Activated CD4-positive, alpha-beta T cell treated with anti-CD3 and anti-CD28 coated beads, Interleukin-2, amount 50 U/mL, for 48 hours (primary cell): ENCODE measurements at places on chromosomes 13 and 19.

DNA sequence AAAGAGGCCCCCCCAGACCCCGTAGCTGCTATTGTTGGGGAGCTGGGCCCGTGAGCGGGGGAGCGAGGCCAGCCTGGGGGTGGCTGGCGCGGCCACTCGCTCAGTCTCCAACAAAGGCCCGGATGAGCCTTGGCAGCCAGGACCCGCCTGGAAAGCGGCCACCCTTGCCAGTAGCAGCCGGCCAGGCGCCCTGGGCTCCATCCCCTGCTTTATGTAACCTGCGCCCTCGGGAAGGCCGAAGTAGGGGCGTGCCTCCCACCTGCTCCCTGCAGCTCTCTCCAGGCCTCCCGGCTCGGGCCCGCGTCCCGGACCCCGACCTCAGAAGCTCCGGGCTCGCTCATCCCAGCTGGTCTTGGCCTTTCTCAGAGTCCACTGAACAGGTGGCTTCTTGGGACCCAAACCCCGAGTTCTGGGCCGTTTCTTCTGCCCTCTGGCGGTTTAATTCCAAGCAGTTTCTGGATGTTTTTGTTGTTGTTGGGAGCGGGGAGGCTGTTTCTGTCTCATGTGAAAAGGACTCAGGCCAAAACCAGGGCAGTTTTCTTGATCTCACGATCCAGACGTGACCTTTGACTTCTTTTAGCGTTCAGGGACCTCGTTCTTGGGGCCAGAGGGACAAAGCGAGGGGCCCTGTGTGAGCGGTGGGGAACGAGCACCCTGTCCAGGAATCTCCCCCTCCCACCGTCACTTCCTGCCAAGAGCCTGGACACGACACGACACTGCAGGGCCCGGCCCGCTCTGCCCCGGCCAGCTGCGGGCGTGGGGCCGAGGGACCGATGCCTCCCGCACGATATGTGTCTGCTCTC is 1.2 kb downstream of the CDC34 start:
- DNase-seq: peak; percentile 50

- no peak for DNase-seq
Observed at GRCh38 chr19:50417111-50418081, 1.3 kb upstream of the SPIB start.

- DNase-seq: no peak
Observed at GRCh38 chr19:41929536-41930071, 1.4 kb upstream of the ERFL start.

DNA sequence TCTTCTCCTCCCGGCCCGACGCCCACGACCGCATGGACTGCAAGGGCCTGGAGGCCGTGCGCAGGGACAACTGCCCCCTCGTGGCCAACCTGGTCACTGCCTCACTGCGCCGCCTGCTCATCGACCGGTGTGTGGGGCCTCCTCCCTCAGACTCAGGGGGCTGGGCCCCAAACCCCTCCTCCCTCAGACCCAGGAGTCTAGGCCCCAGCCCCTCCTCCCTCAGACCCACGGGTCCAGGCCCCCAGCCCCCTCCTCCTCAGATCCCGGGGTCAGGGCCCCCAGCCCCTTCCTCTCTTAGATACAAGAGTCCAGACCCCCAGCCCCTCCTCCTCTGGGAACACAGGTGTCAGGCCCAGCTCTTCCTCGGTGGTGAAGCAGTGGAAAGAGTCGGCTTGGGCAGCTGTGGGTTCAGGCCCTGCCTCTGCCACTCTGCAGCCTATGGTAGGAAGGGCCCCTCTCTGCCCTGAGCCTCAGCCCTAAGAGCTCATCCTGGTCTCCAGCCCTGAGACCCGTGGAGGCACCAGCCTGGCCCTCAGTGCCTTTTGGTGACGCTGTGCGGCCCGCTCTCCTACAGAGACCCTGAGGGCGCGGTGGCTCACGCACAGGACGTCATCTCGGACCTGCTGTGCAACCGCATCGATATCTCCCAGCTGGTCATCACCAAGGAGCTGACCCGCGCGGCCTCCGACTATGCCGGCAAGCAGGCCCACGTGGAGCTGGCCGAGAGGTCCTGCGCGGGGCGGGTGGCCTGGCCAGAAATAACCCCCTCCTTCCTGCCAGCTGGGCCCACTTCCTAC is 3.7 kb upstream of the SPIB start:
- DNase-seq: peak; percentile 82

DNA sequence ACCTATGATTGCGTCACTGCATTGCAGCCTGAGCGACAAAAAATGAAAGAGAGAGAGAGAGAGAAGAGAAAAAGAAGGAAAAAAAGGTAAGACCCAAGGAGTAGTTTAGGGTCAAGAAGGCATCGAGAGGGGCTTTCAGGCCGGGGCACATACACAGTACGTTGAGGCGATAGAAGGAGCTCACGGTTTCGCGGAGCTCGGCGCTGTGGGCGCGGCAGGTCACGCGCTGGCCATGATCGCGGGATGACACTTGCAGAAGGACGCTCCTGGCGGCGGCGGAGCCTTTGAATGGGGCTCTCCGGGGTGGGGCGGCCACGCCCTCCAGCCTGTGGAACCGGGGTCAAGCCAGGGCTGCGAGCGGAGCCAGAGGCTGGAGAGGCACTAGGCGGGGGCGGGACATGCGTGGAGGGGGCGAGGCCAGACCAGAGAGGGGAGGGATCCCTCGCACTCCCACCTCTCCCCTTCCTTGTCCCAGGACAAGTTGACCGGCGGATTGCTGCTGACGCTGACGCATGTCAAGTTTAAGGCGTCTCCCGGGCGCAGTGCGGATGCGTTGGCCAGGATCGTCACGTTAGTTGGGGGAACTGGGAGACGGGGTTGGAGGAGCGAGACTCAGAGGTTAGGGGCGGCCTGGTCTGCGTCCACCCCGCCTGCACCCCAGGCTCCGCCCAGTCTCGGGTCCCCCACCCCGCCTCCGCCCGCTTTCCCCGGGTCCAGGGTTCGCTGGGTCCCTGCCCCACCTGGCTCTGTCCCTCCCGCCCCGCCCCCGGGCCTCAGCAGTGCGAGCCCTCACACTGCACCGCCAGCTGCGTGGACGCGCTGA is 6.9 kb downstream of the NPHS1 start:
- DNase-seq: peak; percentile 22

GRCh38 chr19:14440049-14440448 is 6.9 kb downstream of the PKN1 start:
- peak; percentile 84 for DNase-seq

GRCh38 chr19:33063753-33064457 is 783 bp downstream of the RHPN2 start:
- peak; percentile 30 for DNase-seq

GRCh38 chr19:28210886-28211285 is 1002.1 kb downstream of the UQCRFS1 start:
- no peak for DNase-seq

DNA sequence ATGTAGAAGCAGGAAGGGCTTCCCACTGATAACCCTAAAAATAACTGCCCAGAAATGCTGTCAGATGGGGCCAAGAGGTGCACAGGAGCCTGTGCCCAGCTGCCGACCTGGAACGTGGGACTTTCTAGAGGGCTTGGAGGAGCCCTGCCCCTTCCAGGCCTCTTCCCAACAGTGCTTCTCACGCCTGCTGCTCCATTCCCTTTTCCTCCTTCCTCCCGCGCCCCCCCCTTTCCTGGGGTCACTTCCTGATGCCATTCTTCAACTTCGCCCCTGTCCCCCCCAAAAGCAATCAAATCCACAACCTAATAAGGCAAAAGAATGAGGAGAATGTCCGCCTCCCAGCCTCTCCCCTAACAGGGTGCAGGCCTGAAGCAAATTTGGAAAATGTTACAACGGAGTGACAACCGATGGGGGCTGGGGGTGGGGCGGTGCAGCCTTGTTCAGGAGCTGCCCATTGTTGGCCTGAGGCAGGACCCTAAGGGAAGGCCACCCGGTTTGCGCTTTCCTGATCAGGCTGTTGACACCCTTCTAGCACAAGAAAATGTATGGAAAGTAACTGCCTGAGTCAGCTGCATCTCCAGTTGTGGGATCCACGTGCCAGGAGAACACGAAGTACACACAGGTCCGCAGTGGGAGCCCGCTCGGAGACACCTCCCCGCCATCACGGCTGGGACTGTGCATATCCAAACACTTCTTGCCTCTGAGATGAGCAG is 18.7 kb downstream of the ACTN4 start:
- DNase-seq: no peak

DNA sequence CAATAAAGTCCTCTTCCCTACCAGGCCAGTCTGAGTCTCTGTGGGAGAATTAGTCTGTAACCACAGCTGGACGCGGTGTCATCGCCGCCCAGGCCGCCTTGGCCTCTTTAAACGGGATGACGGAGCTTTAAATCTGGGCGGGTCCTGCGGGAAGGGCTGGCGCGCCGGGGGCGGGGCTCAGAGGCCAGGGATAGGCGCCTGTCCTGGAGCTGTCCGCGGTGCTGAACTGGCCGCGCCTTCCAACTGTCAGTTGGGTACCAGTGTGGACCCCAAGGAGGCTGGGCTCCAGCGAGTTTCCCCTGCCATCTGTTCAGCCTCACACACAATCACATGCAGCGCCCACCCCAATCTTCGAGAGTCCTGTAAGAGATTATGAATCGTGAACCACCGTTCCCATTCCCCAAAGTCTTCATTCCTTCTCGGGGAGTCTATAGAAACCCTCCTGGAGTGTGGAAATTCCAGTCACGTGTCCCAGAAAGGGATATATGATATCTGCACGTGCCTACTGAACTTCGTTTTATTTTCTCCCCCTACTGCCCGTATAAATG is 11.5 kb downstream of the APLP1 start:
- peak; percentile 90 for DNase-seq

DNA sequence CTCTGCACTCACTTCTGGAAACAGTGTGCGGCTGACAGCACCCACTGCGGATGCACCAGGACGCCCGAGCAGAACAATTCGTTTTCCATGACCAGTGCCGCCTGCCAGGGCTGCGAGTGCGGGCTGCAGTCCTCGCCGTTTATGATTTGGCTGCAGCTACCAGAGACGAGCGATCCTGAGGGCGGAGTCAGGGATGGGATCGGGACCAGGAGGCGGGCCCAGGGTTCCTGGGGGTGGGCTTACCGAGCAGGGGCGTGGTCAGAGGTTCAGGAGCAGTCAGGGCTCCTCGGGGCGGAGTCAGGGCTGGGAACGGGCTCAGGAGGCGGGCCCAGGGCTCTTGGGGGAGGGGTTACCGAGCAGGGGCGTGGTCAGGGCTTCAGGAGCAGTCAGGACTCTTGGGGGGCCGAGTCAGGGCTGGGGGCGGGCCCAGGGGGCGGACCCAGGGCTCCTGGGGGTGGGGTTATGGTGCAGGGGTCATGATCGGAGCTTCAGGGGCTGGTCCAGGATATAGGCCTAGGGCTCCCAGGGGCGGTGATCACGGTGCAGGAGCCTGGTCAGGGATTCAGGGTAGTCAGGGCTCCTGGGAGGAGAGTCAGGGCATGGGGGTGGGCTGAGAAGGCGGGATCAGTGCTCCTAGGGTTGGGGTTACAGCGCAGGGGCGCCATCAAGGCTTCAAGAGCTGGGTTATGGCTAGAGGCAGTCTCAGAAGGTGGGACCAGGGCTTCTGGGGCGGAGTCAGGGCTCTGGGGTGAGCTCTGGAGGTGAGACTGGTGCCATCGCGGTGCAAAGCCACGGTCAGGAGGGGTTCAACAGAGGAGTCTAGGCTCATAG is 1.7 kb downstream of the KLK4 start:
- peak; percentile 50 for DNase-seq

GRCh38 chr13:76825430-76825829 is 60.8 kb downstream of the KCTD12 start:
- DNase-seq: no peak

GRCh38 chr13:113548778-113549621 is 35.6 kb upstream of the TFDP1 start:
- no peak for DNase-seq

DNA sequence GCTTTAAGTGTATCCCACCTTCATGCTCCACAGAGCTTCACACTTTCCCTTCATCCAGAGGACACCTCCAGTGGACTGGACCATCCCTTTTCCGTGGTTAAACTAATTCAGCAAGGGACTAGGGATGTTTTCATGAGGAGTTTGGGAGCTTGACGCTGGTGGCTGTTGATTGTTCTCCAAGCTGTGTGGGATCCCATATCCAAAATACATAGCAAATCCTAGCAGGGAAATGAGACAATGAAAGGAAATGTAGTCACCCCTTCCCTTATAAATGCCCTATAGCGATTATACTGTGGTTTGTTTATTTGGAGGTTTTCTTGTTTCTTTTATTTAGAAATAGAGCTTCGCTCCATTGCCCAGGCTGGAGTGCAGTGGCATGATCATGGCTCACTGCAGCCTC is 31.6 kb upstream of the DPRX start:
- DNase-seq: no peak

GRCh38 chr13:73062468-73062867 is 3.7 kb downstream of the KLF5 start:
- DNase-seq: no peak

DNA sequence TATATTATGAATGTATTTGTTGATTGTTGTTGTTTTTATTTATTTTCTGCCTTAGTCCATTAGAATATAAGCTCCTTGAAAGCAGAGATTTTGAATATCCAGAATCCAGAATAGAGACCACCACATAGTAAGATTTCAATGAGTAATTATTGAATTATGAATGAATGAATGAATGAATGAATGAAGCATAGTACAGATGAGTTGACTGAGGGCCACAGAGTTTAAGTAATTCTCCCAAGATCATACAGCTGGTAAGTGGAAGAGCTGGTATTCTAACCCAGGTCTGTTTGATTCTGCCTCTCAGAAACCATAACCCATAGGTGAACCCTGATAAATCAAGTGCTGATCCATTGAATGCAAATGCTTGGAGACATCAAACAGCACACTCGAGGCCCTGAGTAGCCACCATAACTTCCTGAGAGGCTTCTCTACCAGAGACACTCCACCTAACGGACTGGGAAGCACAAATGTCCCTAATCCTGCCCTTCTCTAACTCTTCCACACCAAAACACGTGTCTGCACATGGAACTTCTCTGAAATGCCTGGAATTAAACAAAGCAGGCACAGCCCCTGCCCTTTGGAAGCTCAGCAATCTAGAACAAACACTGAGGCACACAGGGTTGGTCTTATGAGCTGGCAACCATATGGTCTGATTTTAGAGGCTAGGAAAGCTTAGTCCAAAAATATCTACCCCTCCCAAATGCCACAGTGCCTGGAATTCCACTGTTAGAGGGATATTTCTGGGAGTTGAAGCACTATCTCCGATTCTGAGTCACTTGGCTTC is 190.1 kb downstream of the FOXO1 start:
- no peak for DNase-seq

DNA sequence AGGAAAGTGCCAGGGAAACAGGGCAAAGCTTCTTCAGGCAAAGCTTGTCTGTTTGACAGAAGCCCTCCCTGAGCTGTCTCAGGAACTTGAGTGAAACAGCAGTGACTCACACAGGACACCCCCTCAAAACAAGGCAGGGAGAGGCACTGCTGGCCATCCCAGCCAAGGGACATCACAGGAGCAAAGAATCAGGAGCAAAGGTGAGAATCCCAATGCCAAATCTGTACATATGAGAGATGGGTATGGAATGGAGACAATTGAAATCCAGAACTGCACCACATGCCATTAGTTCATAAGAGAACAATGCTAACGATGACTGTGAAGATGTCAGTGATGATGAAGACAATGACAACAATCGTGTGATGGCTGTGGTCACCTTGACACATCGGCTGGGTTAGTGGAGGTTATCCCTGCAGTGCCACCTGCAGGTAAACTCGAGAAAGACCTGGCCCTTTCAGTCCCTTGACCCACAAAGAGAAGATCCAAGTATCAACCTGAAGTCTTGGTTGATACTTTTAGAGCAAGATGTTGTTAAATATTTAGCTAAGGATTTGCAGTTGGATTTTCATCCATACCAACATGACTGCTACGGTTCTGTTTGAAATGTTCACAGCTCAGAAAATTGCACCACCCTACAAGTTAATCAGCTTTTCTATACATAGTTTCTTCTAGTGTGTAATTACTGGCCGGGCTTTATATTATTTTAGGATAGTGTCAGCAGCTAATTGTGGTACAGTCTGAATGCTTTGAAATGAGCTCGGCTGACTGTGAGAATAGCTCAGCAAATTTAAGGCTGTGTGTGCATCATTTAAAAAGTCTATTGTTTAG is 42.0 kb upstream of the IPO5 start:
- DNase-seq: peak; percentile 11
